ENCODE measurements at places on chromosomes 4 and X.

DNA sequence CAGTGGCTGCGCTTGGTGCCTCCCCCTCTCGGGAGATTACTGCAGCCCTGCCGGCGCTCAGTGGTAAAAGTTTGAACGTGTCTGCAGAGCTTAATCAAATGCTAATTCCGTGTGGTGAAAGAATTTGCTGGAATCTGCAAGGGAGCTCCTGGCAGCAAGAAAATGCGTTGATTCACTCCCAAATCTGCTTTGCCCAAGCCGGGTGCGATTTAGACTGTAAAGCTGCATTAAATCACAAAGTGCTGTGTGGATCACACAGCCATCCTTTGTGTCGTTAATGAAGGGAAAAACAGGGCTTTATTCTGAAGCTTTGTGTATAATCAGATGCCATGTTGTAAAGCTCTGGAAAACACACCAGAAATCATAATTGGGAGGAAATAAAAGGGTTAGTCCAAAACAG is 444.1 kb downstream of the BCOR start:
- DNase-seq = no peak

GRCh38 chrX:54994668-54995351 is 822 bp upstream of the PFKFB1 start:
- no peak for DNase-seq

DNA sequence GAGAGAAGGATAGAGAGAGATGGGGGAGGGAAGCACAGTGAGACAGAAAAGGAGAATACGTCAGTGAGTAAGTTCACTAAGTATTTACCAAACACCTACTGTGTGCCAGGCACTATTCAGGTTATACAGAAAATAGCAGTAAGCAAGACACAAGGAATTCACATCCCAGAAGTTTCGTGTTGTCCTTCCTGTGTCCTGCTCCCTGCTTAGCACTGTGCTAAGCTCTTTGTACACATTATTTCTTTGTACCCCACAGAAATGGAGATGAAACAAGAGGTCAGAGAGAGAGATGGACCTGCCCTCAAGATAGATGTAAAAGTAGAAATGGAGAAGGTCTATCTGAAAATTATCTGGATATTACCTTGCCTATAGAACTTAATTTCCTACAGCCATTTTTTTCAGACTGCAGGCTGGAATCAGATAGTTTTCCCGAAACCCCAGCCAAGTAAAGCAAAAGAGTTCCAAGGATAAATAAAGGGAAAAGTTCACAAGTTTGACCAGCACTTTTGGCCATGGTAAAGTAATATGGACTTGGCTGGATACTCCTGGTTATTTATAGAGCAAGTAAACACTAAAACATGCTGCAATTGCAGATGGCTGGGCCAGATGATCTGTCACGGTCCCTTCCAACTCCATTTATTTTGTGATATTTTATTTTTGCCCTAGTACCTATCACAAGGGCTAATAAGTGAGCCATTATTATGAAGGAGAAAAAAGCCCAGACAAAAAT is 353.7 kb upstream of the SLC7A11 start:
- DNase-seq = no peak

DNA sequence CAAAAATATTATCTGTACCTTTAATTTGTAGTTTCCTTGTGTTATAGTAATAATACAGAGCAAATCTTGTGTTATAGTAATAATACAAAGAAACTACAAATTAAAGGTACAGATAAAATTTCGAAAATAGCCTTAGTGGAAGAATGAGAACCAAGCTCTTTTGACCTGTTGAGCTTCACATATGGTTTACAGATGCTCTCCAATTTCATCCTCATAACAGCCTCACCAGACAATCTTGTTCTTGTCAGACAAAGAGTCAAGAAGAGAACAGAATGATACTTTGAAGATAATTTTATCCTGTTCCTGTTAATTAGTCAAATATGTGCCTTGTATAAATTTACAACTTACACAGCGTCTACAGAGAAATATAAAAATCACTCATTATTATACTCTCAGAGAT is 12.8 kb downstream of the ATXN3L start:
- DNase-seq = no peak

DNA sequence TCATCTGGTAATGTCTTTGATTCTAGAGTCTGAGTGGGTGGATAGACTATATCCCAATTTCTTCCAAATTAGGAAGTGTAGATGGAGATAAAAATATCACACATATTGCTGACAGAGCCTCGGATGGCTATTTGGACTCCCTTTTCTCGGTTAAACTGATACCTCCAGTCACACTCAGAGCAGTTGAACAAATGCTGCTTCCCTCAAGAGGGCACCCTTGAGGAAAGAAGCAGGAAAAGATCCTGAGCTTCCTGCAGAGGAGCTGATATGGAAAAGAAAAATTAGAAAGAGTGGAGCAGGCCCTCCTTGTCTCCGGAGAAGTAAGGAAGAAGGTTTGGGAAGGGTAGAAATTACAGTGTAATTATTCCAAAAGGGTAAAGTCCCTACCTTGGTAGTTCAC is 96.2 kb upstream of the CCSER1 start:
- no peak for DNase-seq

GRCh38 chr4:100796332-100796731 is 278.5 kb upstream of the EMCN start:
- DNase-seq = no peak

DNA sequence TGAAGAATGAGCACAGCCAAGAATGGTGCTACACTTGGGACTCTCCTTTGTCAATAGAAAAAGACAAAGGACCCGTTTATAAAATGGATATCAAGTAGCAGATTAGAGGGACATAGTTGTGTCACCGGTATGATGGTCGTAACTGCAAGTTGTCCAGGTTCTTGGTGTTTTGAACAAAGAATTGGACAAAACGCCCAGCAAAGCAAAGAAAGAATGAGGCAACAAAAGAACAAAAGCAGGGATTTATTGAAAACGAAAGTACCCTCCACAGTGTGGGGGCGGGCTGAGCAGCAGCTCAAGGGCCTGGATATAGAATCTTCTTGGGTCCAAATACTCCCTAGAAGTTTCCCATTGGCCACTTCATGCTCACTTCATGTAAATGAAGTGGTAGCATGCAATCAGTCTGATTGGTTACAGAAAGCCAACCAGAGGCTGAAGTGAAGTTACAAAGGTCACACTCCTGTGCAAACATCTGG is 54.7 kb downstream of the SHROOM3 start:
- DNase-seq = no peak

- no peak for DNase-seq
Observed at GRCh38 chrX:149762696-149763614, 10.9 kb upstream of the HSFX1 start.

DNA sequence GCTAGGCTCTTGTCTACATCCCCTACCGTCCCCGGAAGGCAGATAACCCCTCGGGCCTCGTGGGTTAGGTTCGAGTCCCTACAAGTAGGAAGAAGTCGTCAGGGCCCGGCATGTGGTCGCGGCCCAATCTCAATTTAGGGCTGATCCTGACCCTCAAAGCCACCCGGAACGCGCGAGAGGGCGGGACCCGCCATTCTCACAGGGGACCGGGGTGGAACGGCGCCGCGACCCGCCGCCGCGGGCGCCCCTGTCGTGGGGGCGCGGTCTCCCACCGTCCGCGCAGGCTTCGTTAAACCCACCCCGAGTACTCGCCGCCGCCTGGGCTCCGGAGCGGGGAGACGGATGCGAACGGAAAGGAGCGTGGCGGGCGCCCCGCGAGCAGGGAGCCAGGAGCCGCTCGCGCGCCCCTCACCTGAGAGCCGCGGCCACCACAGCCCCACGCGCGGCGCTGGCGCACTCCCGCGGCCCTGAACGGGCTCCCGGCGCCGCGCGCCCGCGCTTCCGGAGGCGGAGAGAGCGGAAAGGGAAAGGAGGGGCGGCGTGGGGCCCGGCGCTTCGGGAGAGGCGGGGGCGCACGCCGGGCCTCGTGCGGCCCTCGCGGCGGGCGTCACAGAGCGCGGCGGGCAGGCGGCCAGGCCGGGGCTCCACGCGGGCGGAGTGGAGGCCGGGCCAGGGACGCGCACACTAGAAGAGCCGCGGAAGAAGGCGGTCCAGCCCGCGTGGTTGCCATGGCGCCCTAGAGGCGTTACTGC is at the start of gene CFAP97:
Gene CFAP97, minus strand, starts transcription at position 515 of the 752 bp plus-strand sequence. CDS start 12,804 bp downstream, outside the sequence.
- peak; percentile 49 for DNase-seq

- DNase-seq = peak; percentile 4
Observed at GRCh38 chr4:180635281-180635680, 1607.9 kb upstream of the TENM3 start.

DNA sequence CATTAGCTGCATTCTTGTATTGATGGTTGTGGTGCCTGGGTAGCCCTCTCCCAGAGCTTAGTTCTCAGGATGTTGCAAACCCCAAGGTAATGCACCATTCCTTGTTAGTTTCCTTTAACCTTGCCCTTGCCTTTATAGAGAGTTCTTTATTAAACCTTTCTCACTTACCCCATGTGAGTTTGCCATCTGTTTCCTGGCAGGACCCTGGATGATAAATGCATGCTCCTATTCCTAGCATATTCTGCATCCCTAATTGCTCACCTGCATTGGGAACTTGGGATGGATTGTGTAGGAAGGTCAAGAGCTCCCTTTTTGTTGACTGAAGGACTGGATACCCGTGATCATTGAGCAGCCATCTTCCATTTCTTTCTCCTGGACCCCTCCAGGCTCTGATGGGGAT is 59.9 kb upstream of the AP1S2 start:
- DNase-seq = no peak

- no peak for DNase-seq
Observed at GRCh38 chr4:128908735-128909134, 99.2 kb downstream of the JADE1 start.

DNA sequence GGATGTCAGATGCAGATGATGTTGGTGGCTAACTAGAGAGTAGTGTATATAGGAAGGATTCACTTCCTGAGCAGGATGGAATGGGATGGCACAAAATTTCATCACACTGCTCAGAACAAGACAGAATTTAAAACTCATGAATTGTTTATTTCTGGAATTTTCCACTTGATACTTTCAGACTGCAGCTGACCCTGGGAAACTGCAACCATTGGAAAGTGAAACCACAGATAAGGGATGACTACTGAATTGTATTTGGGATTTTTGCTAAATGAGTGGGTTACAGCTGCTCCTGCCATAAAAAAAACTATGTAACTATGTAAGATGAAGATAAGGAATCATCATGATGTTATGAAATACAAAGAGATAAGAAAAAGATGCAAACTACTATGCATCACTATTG is 51.4 kb downstream of the NPY5R start:
- peak; percentile 11 for DNase-seq

DNA sequence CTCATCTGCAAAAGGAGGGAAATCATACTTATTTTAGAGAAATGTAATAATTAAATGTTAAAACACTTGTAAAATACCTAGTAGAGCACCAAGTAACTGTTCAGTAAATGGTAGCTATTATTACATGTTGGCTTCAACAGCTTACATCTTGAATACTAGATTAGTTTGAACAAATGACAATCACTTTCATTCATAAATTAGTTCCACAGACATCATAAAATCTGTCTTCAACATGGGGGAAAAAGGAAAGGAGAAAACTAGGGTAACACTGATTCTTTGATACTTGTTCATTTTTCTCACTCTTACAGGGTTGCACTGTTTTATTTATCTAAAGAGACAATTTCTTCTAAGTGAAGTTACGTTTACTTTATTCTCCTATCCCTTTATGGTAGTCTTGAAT is 51.7 kb downstream of the CHM start:
- DNase-seq = no peak

DNA sequence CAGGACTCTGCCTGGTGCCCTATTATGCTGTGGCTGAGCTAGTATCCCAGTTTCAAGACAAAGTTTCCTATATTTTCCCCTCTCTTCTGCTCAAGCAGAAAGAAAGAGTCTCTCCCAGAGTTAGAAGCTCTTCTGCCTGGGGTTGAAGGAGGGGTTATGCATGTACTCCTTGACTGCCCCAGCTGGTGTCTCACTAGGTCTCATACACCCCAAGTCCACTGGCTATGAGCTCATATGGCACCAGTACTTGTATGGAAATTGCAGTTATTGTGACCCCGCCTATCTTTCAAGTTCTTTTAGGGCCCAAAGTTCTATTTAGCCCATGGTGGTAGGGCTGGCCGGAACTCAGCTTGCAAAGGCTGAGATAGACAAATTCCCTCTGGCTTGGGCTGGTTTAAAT is 131.8 kb downstream of the NBDY start:
- no peak for DNase-seq

DNA sequence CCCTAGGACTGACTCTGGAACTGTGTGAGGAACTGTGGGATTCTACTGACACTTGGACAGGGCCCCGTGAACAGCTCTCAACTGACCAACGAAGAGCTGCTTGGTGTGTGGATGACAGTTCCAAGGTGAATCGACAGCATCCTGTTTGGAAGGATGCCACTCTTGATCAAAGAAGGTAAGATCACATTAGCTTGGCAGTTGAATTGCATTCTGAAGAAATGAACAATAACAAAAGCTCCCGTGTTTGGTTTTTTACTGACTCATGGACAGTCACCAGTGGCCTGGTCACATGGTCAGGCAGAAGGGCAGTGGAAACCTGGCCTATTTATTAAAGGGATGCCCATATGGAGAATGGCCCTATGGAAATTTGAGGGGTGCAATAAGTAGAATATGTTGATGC is 33.1 kb upstream of the GPR34 start:
- no peak for DNase-seq

DNA sequence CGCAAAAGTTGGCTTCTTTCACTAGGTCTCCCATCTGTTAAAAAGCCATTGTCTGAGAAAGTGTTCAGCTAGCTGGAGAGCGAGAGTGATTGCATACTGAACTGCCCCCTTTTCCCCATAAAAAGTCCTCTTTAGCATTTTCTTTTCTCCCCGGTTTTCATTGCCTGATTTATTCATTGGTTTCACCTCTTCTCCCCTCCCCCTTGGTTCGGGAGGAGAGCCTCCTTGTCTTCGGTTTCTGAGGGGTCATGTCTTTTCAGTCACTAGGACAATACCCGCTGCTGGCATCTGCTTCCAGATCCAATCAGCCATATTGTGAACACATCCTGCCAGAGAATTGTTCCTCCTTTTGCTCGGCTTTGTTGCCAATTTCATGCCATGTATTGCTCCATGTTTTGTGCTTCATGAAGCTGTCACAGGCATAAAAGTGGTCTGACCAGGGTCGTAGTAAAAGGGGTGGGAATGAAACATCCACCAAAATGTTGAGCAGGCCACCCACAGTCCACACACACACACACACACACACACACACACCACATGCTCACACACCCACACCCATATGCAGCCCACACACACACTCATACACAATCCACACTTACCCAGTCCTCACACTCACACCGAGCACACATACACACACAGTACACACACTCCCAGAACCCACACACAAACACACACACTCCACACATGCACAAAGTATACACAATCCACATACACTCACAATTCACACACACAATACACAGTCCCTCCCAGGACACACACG is 136.0 kb downstream of the NKX6-1 start:
- no peak for DNase-seq

GRCh38 chr4:36310793-36311192 is 29.4 kb downstream of the DTHD1 start:
- no peak for DNase-seq

DNA sequence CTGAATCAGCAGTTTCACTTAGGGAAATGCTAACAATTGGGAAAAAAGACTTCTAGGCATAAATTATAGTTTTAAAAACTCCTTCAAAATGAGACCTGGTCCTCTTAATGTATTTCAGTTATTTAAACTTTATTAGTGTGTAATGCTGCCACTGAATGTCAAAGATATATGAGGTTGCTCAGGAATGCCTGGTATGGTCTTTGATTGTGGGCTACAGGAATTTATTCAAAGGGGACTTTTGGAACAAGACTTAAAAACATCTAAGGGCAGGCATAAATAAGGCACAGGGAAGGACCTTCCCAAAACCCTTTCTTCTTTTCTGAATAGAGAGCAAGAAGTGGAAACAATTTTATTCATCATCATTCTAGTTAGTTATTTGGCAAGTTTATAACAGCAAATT is 439.1 kb downstream of the TLL1 start:
- DNase-seq = no peak

GRCh38 chrX:140274811-140275525 is 229.9 kb downstream of the SOX3 start:
- DNase-seq = peak; percentile 69

GRCh38 chr4:179919587-179919986 is 2323.6 kb upstream of the TENM3 start:
- no peak for DNase-seq
